ENCODE measurements at places on chromosomes 4 and X. TPM values are rescaled to one million over a fixed set of nuclear protein-coding genes. Genes with fewer than 3 reads are reported as not detected.

SH3TC1 gene
- 2.3 TPM for polyA plus RNA-seq

ETDA gene
- polyA plus RNA-seq, result not detected

FAM53A gene
- 3.1 TPM for polyA plus RNA-seq

GRIA3 gene
- not detected for polyA plus RNA-seq

GRCh38 chrX:152025656-152026440 is 51.4 kb upstream of the GABRE start:
- no peak for DNase-seq
